ENCODE measurements at places on chromosomes 7 and 10.

- no peak for DNase-seq
Measured at GRCh38 chr7:27462575-27463270, 200.0 kb downstream of the HIBADH start.

GRCh38 chr10:6171881-6172695 is 30.6 kb upstream of the PFKFB3 start:
- DNase-seq, result peak; percentile 53

GRCh38 chr7:10022957-10023356 is 950.7 kb upstream of the PHF14 start:
- no peak for DNase-seq

DNA sequence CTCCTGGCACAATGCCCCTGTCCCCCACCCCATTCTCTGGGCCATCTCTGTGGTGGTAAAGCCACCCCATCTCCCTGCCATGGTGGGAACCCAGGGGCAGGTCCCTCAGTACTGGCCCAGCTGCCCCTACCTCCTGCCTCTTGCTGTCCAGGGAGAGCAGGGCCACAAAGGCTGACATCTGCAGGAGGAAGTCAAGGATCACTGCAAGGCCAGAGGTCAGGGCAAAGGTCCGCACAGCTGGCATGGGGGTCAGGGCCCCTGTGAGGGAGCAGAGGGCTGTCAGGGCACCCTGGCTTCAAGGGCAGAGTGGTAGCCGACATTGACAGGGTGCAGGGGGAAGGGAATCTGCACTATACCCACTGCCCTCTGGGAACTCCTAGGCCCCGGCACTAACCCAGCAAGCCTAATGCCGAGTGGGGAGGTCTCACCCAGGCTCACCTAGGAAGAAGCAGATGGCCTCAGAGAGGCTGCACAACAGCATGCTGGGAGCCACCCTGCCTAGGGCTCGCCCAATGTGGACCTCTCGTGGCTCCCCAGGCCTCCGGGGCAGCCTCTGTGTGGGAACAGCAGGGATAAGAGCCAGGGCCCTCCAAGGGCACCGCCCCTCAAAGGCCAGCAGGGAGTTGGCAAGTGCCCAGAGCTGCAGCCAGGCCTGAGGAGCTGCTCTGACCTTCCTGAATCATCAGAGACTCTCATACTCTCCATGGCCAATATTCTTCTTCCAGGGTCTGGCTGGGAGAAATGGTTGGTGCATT is 7.7 kb downstream of the NPC1L1 start:
- DNase-seq, result no peak

GRCh38 chr7:116111475-116111874 is 80.9 kb upstream of the TFEC start:
- no peak for DNase-seq

GRCh38 chr7:90520484-90520883 is 51.0 kb downstream of the PTTG1IP2 start:
- no peak for DNase-seq

GRCh38 chr10:18533896-18534295 is 117.5 kb downstream of the NSUN6 start:
- no peak for DNase-seq

GRCh38 chr7:83119494-83119893 is 43.2 kb downstream of the PCLO start:
- DNase-seq, result no peak

GRCh38 chr10:48683868-48684267 is 805 bp upstream of the WDFY4 start:
- DNase-seq, result no peak

Measured in mucosa of descending colon (tissue), 3 donors.